ENCODE measurements at places on chromosomes 4 and X.

GRCh38 chr4:37815591-37815990 lies 10.9 kb upstream of the PGM2 start:
- no peak for DNase-seq

DNA sequence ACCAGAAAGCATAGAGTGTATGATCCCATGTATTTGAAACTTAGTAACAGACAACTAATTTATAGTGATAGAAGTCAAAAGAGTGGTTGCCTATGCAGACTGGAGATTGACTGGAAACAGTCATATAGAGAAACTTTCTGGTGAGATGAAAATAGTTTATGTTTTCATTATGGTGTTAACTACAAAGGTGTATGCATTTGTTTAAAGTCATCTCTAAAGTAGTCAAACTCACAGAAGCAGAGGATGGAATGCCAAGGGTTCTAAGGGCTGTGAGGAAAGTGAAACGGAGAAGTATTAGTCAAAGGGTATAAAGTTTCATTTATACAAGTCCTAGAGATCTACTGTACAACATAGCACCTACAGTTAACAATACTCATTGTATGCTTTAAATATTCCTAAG lies 45.8 kb downstream of the ENOX2 start:
- DNase-seq: no peak

- DNase-seq: no peak
These were observed 4.3 kb upstream of the KCNE5 start for GRCh38 chrX:109629310-109629709.

GRCh38 chrX:106263817-106264216 lies 95.7 kb downstream of the PWWP3B start:
- DNase-seq: no peak

GRCh38 chrX:131262200-131262599 lies 26.9 kb downstream of the IGSF1 start:
- DNase-seq: no peak

- DNase-seq: no peak
These were observed 12.2 kb upstream of the DUSP9 start for GRCh38 chrX:153634832-153635231.

DNA sequence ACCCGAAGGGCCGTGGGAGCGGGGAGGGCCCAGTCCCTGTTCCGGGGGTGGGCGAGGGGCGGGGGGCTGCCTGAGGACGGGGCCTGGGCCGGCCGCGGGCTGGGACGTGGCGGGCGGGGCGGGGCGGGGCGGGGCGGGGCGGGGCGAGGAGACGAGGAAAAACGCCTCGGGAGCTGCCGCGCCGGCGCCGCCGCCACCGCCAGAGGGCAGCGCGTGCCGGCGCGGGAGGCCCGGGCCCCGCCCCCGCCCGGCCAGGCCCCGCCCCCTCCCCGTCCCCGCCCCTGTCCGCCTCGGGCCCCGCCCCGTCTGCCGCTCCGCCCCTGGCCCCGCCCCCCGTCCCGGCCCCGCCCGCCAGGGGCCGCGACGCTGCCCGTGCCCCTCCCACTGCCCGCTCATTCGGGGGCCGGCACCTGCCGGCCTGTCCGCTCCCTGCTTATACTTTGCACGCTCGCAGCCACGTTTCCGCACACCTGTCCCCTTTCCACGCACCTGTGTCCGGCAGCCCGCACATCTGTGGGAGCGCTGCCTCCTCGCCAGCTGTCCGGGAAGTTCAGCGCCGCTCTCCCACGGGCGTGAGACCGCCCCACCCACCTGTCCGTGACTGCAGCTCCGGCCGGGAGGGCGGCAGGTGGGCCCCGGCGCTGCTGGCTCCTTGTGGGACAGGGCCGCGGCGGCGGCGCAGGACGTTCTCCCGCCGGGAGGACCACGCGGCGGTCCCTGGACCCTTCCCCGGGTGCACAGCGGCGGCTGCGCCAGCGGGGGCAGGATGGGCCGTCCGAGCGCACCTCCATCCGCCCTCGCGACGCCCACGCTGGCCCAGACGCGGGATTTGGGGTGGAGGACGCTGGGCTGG lies 1.7 kb upstream of the FGFRL1 start:
- no peak for DNase-seq

DNA sequence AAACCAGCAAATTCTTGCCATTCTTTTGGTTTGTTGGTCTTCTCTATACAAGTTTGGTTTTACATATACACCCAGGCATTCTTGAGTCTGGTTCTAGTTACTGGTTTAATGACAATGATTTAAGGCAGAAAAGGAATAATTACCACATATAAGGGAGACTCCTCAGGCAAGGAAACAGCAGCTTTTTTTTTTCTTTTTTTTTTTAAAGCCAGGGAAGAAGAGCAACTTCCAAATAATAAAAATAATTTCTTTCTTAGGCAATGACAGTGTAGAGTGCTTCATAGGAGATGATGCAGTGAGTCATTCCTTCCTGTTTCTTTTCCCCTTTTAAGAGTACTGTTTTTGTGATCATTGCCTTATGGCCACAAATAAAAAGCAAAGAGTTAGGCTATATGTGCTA lies 289.7 kb downstream of the DKK2 start:
- no peak for DNase-seq

- DNase-seq: no peak
These were observed 11.6 kb downstream of the HTT start for GRCh38 chr4:3085948-3086670.
